ENCODE measurements at places on chromosomes 12 and 14.

- ATAC-seq = no peak
These were observed 120.6 kb upstream of the FKBP4 start for GRCh38 chr12:2673966-2674810.

- no peak for ATAC-seq
These were observed 35.0 kb downstream of the GALNT9 start for GRCh38 chr12:132294121-132295034.

- no peak for ATAC-seq
These were observed 65.8 kb downstream of the FOS start for GRCh38 chr14:75344411-75344810.

GRCh38 chr14:57462551-57462950 is 31.1 kb downstream of the CCDC198 start:
- ATAC-seq = no peak

DNA sequence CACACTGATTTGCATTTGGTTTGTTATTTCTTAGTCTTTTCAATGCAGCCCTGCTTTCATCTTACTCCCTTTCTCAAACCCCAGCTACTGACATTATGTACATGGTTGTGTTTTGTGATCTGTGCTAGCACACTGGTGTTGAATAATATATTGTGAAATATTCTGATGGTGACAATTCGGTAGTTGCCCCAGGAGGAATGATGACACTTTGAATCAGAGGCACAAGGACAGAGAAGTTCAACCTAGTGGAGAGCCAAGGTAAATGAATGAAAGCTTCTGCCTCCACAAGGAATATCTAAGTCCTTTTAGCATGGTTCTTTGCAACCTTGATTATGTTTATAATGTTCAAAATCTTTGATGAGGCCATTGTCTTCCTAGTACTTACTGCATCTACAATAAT is 159.9 kb downstream of the PDE3A start:
- ATAC-seq = no peak

- no peak for ATAC-seq
These were observed 20.8 kb downstream of the SUSD6 start for GRCh38 chr14:69632164-69632563.

DNA sequence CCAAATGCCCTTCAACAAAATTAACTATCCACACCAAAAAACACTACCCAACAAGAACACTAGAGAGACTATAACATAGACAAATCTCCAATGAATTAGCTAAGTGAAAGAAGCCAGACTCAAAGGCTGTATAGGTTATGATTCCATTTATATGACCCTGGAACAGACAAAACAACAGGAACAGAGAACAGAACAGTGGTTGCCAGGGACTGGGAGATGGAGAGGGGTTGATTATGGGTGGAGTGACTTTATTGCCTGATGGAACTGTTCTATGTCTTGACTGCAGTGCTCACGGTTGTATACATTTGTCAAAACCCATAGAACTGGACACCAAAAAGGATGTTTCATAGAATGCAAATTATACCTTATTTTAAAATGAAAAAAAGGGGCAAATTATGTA is 14.9 kb downstream of the CATSPERB start:
- ATAC-seq = no peak

Measured in stimulated activated memory B cell treated with anti-CD40 and anti-IgM and Interleukin-4, amounts not matched to agents 10 μg/mL and 1 μg/mL and 100 μg/mL, for 72 hours (primary cell).